ENCODE measurements at places on chromosomes 11 and 22. TPM values are rescaled to one million over a fixed set of nuclear protein-coding genes. Genes with fewer than 3 reads are reported as not detected.

DNA sequence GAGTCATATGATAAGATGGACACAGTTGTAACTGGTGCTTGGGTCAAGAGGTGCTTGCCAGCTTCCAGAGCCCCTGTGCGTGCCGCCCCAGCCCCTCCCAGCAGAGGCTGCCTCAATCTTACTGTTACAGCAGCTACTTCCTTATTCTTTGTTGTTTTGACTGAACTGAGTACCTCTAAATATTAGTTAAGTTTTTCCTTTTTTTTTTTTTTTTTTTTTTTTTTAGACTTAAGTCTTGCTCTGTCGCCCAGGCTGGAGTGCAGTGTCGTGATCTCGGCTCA is 8.8 kb downstream of the ZBED4 start:
- DNase-seq: no peak
- H3K27ac ChIP-seq: no peak overlapping the region
- H3K27me3 ChIP-seq: no peaks in the 10 kb centered on the region
- no peak overlapping the region for H3K4me3 ChIP-seq
- H3K36me3 ChIP-seq: no peaks in the 10 kb centered on the region

DNA sequence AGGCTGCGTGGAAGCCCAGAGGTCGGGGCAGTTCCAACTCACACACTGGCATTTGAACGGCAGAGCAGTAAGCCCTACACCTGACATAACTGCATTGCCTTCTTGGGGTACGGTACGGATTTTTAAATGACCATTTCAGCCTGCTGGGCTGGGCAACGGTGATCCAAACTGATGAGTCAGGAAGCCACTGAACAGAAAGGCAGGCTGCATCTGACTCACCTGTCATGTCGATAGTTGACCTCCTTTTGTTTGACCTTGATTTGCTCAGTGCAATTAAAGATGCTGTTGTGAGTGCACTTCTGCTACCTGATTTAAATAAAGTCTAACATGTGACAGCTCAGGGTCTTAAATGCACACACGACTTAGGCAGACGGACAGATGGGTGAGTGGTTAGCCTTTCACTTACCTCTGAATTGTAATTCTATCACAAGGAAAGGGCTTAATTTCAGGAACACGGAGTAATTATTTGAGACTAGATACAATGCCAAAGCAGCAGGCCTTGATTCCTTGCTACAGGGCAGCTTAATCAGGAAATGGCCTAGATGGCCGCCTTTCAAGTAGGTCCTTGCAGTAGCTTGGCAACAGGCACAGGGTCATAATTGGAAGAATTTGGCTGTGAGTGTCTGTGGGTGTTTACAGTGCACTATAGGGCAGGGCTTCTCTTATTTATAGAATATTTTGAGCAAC is 52.2 kb downstream of the BMAL1 start:
- DNase-seq: no peak
- no peaks in the 10 kb centered on the region for H3K27me3 ChIP-seq
- H3K36me3 ChIP-seq: no peaks in the 10 kb centered on the region
- no peak overlapping the region for H3K4me3 ChIP-seq
- H3K27ac ChIP-seq: peak overlapping the region; percentile 57

DNA sequence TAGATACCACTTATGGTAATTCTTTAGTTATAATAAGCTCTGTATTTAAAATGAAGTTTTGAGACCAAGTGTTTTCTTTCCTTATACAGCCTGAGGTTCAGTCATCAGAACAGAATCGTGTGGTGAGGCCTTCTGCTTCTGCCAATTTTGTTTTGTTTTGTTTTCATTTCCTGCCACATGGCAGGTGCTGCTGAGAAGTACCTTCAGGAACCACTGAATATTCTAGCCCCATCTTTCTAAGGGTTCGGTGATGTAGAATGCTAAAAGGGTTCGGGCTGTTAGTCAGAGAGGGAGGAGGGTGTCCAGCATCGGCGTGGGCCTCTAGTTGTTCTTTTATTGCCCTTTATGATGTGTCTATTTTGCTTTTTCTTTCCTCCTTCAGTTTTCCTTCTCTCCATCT is 25.8 kb downstream of the TNRC6B start:
- peaks cover 18% of the 10 kb centered on the region for H3K4me1 ChIP-seq
- no peak overlapping the region for H3K4me3 ChIP-seq
- no peaks in the 10 kb centered on the region for H3K27me3 ChIP-seq
- no peaks in the 10 kb centered on the region for H3K36me3 ChIP-seq

DNA sequence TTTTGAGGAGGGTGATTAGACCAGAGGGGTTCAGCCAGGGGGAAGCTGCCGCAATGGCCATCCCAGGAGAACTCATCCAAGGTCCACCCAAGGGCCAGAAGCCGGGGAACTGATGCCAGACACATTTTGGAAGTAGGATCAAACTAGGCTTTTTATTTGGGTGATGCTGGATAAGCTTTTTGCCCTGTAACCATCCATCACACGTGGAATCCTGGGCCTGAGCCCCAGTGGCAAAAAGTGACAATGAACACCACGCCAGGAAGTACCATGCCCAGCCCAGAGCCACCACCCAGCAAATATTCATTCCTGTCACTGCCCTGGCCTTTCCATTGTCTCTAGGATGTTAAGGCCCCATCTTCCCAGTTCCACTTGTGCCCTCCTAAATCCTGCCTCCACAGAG is 85.9 kb downstream of the ZC3H12C start:
- no peak overlapping the region for H3K27ac ChIP-seq
- H3K36me3 ChIP-seq: no peaks in the 10 kb centered on the region
- H3K4me1 ChIP-seq: no peaks in the 10 kb centered on the region
- no peaks in the 10 kb centered on the region for H3K27me3 ChIP-seq

DNA sequence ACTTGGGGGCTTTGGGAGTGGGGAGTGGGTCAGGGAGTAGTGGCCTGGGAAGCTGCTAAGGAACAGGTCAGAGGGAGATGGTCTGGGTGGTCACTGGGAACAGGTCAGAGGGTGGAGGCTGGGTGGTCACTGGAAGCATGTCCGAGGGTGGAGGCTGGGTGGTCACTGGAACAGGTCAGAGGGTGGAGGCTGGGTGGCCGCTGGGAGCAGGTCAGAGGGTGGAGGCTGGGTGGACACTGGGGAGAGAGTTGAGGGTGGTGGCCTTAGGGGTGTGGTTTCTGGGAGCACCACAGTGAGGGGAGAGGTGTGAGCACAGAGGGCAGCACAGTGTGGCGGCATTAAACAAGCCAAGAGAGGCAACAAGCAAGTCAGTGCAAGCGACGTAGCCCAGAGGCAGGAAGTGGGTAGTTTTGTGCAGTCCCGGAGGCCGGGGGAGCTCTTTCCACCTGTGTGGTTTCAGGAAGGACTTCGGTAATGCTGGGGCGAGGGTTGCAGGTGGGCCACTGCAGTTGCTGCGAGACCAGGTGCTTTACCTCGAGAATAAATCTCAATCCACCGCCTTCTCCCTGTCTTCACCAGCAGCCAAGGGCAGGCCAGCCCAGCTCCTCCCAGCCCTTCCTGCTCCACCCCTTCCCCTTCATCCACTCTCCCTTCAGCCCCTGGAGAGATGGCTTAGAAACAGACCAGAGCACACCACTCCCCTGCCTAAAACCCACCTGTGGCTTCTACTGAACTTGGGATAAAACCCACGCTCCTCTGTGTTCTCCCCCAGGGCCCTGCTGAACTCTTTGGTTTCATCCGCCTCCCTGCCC is 3.2 kb upstream of the CACNA1I start:
- no peaks in the 10 kb centered on the region for H3K27me3 ChIP-seq
- H3K4me1 ChIP-seq: no peaks in the 10 kb centered on the region
- no peak overlapping the region for H3K27ac ChIP-seq
- no peaks in the 10 kb centered on the region for H3K36me3 ChIP-seq
- H3K4me3 ChIP-seq: no peak overlapping the region
- DNase-seq: no peak

- H3K4me3 ChIP-seq: no peak overlapping the region
- no peaks in the 10 kb centered on the region for H3K4me1 ChIP-seq
- no peaks in the 10 kb centered on the region for H3K36me3 ChIP-seq
- no peaks in the 10 kb centered on the region for H3K27me3 ChIP-seq
- no peak for DNase-seq
Observed at GRCh38 chr11:72730243-72730642, 22.0 kb downstream of the ARAP1 start.

DNA sequence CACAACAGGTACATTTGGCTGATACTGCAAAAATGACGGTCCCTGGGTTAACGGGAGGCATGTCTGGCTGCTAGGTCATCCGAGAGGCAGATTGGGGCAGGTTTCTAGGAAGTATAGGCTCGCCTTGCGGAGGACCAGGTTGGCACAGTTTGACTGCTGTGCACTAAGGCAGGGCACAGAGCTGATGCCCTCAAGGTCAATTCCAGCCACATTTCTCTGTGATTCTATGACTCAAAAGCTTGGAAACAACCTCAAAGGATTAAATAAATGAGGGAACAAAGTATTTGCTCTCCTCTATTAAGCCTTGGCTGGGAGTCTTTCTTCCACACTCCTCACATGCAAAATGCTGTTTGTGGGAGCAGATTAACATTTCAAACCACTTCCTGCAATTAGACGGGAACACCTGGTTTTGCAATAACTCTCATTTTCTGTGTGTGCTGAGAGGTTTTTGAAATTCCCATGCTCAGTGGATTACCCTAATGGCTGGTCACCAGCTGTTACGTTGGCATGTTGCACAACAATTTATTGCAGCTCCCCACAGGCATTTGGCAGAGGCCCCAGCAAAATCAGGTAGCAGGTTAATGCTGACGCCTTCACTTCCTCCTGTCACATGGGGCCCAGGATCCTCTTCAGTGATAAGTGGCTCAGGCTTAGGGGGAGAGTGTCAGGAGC is 61.0 kb upstream of the PLET1 start:
- H3K27me3 ChIP-seq: no peaks in the 10 kb centered on the region
- no peaks in the 10 kb centered on the region for H3K36me3 ChIP-seq
- peak overlapping the region; percentile 70 for H3K27ac ChIP-seq
- no peaks in the 10 kb centered on the region for H3K4me1 ChIP-seq

- no peak overlapping the region for H3K4me3 ChIP-seq
- H3K4me1 ChIP-seq: no peaks in the 10 kb centered on the region
- no peaks in the 10 kb centered on the region for H3K36me3 ChIP-seq
- no peaks in the 10 kb centered on the region for H3K27me3 ChIP-seq
- no peak overlapping the region for H3K27ac ChIP-seq
- DNase-seq: no peak
Observed at GRCh38 chr11:120646206-120646605, 134.7 kb downstream of the GRIK4 start.

DNA sequence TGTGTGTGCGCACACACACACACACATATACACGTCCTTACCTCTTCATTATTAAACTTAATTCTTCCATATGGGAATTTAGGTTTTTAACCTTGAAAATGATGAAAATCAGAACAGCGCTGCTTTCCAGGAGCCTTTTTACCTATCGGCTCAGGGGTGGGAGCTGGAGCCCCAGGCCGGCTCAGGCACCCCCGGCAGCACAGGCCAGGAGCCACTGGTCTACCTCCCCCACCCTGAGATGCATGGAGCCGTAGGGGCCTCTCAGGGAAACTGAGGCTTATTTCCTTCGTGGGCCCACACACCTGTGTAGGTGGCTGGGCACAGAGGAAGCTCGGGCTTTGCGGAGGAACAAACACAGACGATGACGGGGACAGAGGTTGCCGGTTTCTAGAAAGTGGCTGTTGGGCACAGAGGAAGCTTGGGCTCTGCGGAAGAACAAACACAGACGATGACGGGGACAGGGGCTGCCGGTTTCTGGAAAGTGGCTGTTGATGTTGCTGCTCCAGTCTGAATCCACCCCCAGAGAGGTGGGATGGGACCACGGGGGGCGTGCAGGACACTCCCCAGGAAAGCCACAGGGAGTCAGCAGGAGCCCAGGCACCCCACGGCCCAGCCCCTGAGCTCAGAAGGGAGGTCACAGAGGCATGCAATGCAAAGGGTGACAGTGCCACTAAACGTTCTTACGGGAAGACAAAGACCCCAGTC is 149.4 kb downstream of the BRD1 start:
- H3K4me3 ChIP-seq: no peak overlapping the region
- no peaks in the 10 kb centered on the region for H3K36me3 ChIP-seq
- no peaks in the 10 kb centered on the region for H3K27me3 ChIP-seq
- H3K4me1 ChIP-seq: no peaks in the 10 kb centered on the region
- H3K27ac ChIP-seq: no peak overlapping the region
- no peak for DNase-seq

- no peak overlapping the region for H3K27ac ChIP-seq
- peaks cover 28% of the 10 kb centered on the region for H3K27me3 ChIP-seq
- H3K36me3 ChIP-seq: no peaks in the 10 kb centered on the region
- no peak for DNase-seq
- no peaks in the 10 kb centered on the region for H3K4me1 ChIP-seq
- H3K4me3 ChIP-seq: no peak overlapping the region
Observed at GRCh38 chr11:133052537-133052936, 479.8 kb downstream of the OPCML start.

Gene CCDC73
- not detected for total RNA-seq

Gene GAB4
- not detected for total RNA-seq

Gene SLC1A2
- 23.7 TPM for total RNA-seq

Gene APOA5
- not detected for total RNA-seq

Gene KLHDC7B
- total RNA-seq: 0.16 TPM

Gene PLAAT3
- total RNA-seq: 204 TPM

Gene TMEM86A
- 9.9 TPM for total RNA-seq

Gene WNT7B
- 2.2 TPM for total RNA-seq

All from breast epithelium (tissue), 4 donors.